ENCODE measurements at places on chromosomes 5 and 9.
A peak's percentile ranks its signal among the peaks of the same experiment; 100 is the strongest.

GRCh38 chr5:132265336-132266030 lies 8.0 kb downstream of the PDLIM4 start:
- no peak for DNase-seq

- no peak for DNase-seq
Measured at GRCh38 chr9:75891771-75892215, 1.3 kb downstream of the PCSK5 start.

DNA sequence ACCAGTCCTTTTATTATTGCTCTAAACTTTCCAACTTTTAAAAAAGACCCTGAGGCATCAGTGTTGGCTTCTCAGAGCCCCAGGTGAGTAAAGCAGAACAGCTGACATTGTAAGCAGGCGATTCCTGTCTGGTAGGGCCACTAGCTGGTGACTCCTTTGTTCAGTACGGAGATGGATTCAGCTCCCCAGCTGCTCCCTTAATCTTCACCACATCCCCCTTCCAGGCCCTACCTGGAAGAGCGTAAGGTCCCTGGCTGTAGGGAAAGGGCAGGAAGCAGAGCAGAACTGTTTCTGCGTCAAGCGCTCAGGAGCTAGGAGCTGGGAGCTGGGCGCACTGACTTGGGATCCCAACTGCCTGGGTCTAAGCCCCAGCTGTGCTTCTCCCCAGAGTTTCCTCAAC lies 203.7 kb upstream of the TAS2R1 start:
- no peak for DNase-seq

- DNase-seq, result no peak
Measured at GRCh38 chr5:178389026-178389729, 156.6 kb upstream of the PHYKPL start.

GRCh38 chr9:99713838-99714306 lies 107.8 kb upstream of the NR4A3 start:
- no peak for DNase-seq

DNA sequence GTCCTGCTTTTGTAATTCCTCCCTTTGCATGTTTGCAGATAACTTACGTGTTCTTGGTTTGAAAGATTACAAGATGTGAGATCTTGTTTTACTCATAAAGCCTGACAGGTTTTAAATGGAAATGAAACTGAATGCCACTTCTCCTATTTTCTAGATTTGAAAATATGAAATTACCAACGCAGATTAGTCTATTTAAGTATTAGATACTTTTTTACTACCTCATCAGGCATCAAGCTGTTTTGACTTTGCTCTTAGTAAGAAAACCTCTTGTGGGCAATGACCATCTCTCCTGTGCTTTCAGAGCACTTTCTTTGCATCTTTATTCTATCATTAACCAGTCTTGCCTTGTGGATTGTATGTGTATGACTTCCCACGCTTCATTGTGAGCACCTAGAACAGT lies 3.5 kb downstream of the DMXL1 start:
- DNase-seq, result no peak

GRCh38 chr5:82526540-82526939 lies 248.4 kb upstream of the RPS23 start:
- no peak for DNase-seq

GRCh38 chr5:132392978-132393825 lies 23.7 kb downstream of the SLC22A5 start:
- no peak for DNase-seq

GRCh38 chr5:137613554-137614265 lies 114.6 kb upstream of the SPOCK1 start:
- no peak for DNase-seq

DNA sequence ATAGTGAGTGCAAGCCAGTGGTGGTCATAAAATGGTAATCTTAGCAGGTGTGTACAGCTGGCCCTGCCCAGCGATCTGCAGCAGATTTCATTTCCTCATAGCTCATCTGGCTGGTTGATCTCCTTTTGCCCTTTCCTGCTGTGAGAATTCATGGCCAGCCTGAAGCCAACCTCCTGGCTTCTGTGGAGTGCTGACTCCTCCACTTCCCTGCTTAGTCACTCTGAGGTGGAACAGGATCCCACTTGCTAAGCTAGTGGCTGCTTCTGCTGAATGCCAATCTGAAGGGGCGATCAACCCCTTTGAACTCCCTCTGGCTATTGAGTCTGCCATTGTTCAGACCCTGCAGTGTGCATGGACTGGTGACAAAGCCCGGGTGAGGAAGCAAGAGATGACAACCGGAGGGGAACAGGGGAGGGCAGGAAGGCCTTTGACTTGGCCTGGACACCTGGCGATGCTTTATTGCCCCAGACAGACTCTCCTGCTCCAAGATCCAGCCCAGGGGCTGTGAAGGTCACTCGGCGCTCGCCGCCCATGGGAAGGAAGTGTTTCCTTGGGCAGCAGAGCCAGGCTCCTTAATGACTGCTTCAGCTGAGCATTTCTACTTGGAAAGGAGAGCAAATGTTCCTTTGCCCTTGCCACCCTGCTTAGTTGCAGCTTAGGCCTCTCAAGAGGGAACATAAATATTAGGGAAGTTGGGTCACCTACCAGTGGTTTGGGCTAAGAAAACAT lies 341.1 kb downstream of the ZSWIM6 start:
- no peak for DNase-seq

- DNase-seq, result no peak
Measured at GRCh38 chr5:133926489-133927299, 41.7 kb downstream of the C5orf15 start.

- DNase-seq, result no peak
Measured at GRCh38 chr5:181224390-181225229, 1.5 kb downstream of the TRIM41 start.

- no peak for DNase-seq
Measured at GRCh38 chr5:90941002-90941720, 382.6 kb downstream of the ADGRV1 start.

- DNase-seq, result no peak
Measured at GRCh38 chr9:135905380-135906258, 1.7 kb downstream of the CAMSAP1 start.

- DNase-seq, result no peak
Measured at GRCh38 chr9:38437193-38437823, 13.1 kb upstream of the IGFBPL1 start.

DNA sequence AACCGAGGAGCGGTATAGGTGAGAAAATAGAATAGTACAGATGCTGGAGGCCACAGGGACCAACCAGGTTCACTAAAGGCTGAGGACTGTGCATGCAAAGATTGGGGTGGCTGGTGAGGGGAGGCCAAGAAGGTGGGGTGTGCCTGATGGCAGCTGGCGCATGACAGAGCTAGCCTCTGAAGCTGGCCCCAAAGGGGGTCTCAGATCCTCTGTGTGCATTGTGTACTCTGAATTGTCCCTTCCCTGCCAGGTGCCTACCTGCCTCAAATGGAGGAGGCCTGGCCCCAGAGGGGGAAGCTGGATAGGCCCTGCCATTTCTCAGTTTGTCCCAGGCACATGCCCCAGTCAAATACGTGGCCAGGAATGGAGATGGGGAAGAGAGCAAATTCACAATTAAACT lies 63.1 kb downstream of the CRB2 start:
- DNase-seq, result no peak

- no peak for DNase-seq
Measured at GRCh38 chr5:146877783-146878475, 628 bp downstream of the PPP2R2B start.

DNA sequence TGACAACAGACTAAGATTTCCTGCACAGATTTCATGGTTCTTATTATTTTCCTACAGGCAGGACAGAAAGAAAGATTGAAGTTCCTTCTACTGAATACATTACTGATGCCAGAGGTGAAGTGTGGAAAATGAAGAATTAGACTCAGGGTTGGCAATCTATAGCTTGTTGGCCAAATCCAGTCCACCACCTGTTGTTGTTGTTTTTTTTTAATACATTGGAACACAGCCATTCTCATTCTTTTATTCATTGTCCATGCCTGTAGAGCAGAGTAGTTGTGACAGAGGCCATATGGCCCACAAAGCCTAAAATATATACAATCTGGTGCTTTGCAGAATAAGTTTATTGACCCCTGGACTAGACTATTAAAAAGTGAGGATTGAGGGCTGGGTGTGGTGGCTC lies 5.8 kb upstream of the PLPPR1 start:
- DNase-seq, result no peak

- DNase-seq, result no peak
Measured at GRCh38 chr5:149853701-149854100, 90.9 kb downstream of the PDE6A start.

DNA sequence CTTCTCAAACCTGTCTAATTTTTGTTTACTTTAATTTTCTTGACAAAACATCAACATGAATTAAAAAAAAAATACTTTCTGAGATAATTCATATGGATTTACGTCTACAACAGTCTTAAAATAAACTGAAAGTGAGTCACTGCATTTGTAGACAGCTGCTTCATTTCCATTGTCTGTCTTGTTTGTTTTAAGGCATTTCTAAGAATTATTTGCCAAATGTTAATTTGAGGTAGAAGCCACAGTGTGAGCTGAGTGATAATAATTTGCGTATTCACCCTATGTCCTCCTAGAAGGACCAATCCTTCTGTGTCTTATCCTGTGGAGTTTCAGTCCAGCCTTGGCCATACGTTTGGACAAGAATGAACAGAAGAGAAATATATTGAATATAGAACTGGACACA lies 174.5 kb downstream of the CFAP90 start:
- no peak for DNase-seq

DNA sequence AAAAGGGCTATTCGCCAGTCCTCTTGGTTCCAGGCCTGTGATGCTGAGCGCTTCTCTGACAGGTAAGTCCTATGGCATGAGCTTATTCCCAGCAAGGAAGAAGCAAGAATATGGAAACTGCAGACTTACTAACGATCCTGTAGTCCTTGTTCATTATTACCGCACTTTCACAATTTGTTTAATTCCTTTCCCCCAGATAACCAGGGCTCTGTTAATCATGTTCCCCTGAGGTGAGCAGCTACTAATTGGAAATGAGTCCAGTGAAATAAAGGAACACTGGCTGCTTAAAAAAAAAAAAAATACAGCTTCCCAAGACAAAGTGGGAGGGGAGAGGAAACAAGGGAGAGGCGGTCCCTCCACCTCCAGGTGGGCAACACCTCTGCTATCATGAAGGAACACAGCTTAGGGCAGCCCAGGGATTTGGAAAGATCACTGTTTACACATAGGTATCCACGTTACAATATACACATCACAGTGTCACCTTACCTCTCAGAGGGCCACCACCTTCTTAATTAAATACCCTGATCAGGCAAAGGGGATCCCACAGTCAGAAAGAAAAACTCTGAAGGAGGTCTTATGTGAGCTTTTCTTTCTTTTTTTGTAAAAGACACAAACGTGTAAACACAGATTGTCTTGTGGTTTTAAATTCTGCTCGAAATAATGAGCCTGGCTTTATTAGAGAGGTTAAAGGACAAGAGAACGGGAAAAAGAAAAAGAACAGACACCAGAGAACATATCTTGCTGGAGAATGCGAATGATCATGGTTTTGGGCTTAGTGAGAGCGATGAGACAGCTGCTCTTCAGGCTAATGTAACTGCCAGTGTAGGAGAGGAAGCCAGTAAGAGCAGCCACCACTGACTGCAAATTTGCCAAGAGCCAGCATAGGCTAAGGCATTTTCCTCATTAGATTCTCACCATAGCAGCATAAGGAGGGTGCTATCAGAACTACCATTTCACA lies 258.6 kb downstream of the CRB2 start:
- DNase-seq, result no peak

- DNase-seq, result no peak
Measured at GRCh38 chr5:107666051-107666655, 4.6 kb downstream of the EFNA5 start.

GRCh38 chr9:89841456-89841855 lies 236.6 kb downstream of the GADD45G start:
- DNase-seq, result no peak

- DNase-seq, result no peak
Measured at GRCh38 chr9:77561331-77562018, 86.6 kb downstream of the GNA14 start.

GRCh38 chr9:125785248-125785751 lies 38.1 kb downstream of the PBX3 start:
- peak; percentile 4 for DNase-seq

GRCh38 chr5:32520972-32521371 lies 64.4 kb upstream of the SUB1 start:
- no peak for DNase-seq

GRCh38 chr5:11518676-11519075 lies 385.6 kb downstream of the CTNND2 start:
- no peak for DNase-seq

- DNase-seq, result no peak
Measured at GRCh38 chr5:124698770-124699169, 47.7 kb downstream of the ZNF608 start.

DNA sequence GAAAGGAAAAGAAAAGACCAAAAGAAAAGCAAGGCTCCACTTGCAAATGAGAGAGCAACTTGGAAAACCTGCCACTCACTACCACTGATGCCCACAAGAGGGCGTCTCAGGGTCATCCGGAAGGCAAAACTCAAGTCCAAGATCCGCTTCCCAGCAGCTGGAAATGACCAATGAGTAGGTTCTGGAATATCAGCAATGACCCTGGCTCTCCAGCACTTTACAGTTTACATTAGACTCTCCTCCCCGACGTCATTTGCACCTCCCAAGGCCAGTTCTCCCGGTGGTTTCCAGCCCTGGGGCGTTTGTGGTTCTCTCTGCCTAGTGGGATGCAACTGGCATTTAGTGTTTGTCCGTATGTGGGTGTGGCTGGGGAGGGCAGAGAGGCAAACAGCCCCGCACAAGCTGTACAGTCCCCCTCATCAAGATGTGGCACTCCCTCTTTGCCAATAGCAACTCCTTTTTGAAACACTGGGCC lies 193.8 kb upstream of the ZNF618 start:
- DNase-seq, result no peak

- DNase-seq, result no peak
Measured at GRCh38 chr5:168368854-168369253, 77.4 kb downstream of the WWC1 start.

- no peak for DNase-seq
Measured at GRCh38 chr9:108083160-108083750, 593.7 kb upstream of the KLF4 start.

GRCh38 chr9:26893030-26893676 lies 551 bp upstream of the CAAP1 start:
- DNase-seq, result no peak
